ENCODE measurements at places on chromosomes 6 and 20. TPM values are rescaled to one million over a fixed set of nuclear protein-coding genes. Genes with fewer than 3 reads are reported as not detected.

- no peak for DNase-seq
Measured at GRCh38 chr20:7113577-7114466, 346.3 kb downstream of the BMP2 start.

DNA sequence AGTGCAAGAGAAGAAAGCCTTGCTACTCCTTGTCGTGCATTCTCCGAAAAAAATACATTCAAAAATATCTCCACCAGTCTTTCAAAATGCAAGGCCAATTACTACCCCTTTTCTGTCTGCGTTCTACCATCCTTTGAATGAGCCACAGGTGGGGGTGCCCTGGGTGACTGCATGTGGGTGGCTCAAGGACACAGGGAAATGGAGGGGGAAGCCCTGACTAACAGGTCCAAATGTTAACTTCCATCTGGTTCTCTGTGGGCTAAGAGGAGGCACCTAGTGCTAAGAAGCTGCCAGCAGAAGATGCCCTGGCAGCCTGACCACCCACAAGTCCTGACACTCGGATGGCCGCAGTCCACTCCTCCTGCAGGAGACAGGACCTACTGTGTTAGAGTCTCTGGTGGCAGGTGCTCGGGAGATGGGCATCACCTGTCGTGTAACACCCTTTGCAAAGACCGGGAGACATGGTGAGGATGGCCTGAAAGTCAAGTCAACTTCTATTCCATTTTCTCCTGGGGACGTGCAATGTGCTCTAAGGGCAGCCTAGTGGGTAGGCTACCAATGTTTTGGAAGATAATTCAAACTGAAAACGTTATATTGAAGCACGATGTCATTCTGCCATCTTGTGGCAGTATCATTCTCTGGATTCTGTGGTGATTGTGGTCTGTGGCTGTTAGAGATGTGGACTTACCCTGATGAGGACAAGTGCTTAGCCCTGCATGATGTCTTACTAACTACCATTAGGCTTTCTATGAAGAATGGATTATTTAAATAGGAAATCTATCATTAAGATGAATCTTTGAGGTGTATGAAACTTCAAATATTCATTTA, 27.4 kb upstream of the IGF2R start:
- peak; percentile 32 for DNase-seq

GRCh38 chr6:166971271-166971670, 14.9 kb upstream of the RNASET2 start:
- DNase-seq, result no peak

DNA sequence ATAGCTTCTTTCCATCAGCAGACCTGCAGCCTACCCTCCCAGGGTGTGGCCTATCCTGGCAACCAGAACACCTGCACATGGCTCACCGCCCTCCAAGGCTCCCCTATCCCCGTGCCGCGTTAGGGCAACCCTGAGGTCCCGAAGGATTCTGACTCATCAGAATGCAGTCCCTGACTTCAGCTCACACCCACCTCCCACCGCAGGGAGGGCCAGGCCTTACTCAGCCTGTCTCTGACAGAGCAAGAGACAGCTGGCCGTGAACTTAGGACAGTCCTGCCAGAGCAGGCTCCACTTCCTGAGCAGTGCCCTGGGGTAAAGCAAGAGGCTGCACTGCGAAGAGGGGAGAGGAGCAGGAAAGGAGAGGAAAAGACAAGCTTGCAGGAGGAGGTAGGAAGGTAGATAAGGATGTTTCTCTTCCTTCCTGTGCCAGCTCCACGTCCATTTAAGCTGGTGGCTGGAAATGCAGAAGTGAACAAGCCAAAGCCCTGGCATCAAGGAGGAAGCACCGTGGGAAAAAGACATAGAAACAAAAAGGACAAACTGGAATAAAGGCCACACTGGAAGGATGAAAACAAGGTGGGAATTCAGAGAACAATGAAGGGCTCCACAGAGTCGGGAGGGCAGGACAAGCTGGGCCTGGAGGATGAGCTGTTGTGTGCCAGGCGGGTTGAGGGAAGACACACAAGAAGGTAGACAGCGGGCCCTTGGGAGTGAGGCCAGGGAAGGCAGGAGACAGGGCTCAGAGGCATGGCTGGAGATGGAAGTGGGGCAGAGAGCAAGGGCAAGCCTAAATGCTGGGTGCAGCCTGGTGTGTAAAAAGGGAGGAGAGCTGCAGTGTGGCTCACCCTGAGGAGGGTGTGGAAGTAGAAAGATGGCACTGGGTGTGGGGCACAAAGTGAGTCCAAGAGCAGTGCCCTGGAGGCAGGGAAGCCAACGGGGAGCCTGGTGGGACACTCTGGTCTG, 102.7 kb downstream of the SLC23A2 start:
- DNase-seq, result no peak

DNA sequence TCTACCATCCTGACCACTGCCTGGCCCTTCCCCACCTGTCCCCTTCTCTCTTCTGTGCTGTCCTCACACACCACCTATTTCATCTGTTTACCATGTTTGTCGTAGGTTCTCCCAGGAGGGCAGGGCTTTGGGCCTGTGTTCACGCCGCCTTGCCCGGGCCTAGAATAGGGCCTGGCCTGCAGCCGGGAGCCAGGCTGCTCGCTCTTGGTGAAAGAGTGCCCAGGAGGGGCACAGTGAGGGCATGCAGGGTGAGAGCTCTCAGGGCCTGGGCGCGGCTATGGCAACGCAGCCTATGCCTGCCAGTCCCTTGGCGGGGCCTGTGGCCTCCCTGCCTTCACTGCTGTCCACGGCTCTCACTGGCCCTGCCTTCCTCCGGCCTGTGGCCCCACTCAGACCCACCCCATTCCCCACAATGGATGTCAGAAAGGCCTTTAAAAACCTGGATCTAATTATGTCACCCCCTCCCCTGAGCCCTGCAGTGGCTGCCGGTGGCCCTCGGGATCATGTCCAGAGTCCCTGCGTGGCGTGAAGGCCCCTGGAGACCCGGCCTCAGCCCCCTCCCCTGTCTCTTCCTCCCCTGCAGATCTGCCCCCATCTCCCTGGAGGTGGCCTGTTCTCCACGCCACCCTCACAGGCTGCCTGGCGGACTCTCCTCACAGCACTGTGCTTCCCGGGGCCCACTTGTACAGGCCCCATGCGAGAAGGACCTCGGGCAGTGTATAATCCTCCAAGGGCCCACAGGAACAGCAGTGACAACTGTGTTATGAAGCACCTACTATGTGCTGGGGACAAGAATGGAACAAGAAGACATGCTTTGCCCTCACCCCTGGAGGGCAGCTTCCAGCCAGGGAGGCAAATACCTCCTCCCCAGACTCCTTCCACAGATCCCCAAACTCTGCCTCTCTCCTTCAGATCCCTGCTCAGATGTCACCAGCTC, 22.9 kb upstream of the NOL4L start:
- no peak for DNase-seq

GRCh38 chr6:132569170-132569569, 952 bp upstream of the TAAR6 start:
- DNase-seq, result no peak

The CENPW gene
- 1.1 TPM for total RNA-seq

The SAPCD1 gene
- total RNA-seq, result 2.7 TPM

DNA sequence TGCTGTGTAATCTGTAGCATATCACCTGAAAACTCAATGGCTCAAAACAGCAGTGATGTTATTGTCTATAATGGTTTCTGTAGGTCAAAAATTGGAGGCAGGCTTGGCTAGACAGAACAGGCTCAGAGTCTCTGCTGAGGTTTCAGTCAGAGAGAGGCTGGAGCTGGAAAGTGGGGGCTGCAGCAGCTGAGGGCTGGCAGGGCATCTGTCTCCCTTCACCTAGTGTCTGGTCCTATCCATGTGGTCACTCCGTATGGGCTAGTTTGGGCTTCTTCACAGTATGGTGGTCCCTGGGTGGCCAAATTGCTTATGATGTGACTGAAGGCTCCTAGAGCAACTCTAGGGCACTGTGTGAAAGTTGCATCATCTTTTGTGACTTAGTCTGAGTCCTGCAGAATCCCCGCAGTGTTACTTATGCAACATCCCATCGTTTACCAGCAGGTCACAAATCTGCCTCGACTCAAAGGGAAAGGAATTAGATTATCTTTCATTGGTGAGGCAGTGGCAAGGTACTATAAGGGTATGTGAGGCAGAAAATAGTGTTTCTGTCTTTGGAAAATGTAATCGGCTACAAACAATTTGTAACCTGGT, 497.0 kb downstream of the EPHA7 start:
- no peak for DNase-seq

- no peak for DNase-seq
Measured at GRCh38 chr20:39070484-39071231, 108.5 kb downstream of the DHX35 start.

DNA sequence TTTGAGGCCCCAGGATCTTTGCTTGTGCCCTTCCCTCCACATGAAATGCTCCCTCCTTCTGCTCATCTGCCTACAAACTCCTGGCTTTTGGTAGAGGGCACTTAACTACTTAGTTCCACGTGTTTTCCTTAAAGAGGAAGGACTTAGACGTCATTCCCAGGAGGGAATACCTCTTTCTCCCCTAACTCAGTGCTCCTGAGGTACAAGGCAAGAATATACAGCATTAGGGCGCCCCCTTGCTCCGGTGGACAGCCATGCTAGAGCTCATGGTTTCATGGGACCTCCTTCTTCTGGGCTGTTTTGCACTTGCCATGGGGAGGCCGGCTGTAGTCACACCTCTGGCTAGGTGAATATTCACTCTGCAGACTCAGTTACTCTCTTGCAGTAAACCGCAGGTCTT, 93.8 kb upstream of the LY86 start:
- no peak for DNase-seq

DNA sequence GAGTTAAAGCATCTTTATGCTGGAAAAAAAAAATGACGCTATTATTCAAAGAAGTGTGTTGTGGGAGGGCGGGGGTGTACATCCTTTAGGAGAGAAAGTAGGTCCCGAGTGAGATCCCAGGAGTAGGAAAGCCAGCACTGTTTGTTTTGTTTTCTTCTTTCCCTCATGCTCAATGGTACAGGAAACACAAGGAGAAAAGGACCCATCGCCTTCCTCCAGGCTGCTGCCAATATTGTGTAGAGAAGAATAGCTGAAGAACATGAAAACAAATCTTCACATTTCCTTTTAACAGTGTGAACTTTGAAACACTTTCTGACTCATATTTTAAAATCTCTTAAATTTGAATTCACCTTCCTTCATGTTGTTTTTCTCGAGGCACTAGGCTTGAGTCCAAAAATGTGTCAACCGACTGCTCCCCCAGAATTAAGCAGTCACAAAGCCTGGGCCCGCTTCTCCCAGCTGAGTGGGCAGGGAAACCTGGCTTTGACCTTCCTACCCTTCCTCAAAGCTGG, 22.3 kb downstream of the PPP1R16B start:
- DNase-seq, result no peak

The HDGFL1 gene
- not detected for total RNA-seq

DNA sequence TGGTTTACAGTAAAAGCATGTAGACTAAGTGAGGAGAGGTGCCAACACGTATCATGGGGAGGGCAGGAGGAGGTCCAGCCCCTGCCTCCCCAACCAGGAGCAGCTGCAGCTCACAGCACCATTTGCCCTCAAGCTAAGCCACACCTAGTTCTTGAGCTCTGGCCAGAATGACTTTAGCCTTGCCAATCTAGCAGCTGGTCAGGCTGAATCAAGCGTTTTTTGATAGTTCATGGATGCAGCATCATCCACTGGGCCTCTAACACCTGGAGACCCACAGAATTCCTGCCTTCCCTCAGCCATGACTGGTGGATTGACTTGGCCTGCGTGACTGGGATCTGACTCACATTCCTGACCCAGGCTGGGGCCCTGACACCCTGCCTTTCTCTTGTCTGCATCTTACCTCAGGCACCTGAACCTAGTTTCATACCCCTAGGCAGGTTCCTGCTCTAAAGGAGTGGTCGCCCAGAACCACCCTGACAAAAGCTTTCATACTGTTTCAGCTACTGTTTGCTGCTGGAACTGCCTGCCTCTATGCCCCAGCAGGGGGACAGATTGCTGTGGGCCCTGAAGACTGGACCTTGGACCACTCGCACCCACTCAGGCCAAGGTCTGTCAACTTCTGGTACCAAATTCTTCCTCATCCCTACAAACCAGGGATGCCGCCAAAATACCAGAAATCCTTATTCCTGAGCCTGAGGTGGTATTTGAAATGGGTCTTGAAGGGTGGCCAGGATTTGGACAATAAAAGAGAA, 122.3 kb downstream of the QRSL1 start:
- DNase-seq, result no peak

GRCh38 chr6:56017198-56017597, 141.8 kb upstream of the BMP5 start:
- DNase-seq, result no peak

DNA sequence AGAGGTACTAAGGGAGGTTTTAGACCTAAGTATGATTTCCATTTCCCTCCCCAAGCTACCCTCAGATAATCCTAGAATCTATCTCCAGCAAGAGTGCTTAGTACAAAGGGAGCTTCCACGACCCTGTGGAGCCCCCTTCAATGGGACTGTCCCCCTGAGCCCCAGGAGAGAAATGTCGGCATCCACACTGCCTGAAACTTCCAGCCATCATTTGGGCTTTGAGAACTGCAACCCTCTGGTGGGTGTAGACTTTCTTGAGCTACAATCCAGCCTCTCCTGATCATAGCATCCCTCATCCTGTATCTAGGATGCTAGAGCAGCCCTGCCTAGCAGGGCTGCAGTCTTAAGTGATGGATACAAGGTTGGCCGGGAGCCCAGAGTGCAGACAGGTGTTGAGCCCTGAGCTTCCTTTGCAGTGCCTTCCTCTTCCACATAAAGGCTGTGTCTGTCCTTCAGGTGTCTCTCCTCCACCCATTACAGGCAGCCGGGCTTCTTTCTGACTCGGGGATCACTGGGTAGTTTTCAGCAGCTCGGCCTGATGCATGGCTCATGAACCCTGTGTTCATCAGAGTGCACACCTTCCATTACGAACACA, 424.5 kb downstream of the PREX1 start:
- no peak for DNase-seq

The GABRR2 gene
- 0.49 TPM for total RNA-seq

- no peak for DNase-seq
Measured at GRCh38 chr20:10541668-10542411, 106.7 kb downstream of the SLX4IP start.

The ADGB gene
- total RNA-seq, result not detected

GRCh38 chr6:10166031-10166430, 248.8 kb downstream of the TFAP2A start:
- no peak for DNase-seq

DNA sequence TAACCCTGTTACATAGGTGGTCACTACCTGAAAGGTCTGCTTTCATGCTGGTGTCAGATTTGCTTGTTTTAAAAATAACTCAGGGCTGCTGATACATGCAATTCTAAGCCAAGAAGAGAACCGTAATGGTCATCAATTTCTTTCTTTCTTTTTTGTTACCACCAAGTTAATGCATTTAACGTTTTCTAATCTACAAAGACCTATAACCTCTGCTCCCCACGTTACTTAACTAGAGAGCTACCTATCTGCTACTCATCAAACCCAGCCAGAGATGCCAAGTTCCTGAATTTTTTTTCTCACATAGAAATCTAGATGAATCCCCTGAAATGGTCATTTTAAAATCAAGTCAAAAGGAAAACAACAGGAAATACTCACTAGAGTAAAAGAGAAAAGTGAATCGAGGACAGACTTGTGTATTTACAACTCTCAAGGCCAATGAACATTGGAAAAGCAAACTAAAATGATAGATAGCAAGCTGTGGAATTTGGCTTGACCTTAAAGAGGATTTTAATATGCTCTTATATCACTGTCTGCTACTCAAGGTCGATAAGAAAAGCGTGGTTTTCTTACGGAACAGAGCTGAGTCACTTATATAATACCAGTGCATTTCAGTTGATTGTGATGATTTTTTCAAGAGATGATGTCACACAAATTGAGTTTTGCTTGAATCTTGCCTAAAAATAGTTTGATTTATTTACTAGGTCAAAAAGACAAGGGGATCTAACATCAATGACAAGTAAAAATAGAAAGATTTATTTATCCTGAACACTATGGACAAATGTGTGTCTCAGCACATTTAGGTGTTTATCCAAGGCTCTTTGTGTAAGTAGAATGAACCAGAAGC, 67.9 kb downstream of the SGK1 start:
- no peak for DNase-seq

All from CD4-positive, alpha-beta T cell (primary cell).